Coronary artery (tissue), 2 donors: ENCODE measurements at places on chromosomes 2 and 18.
A peak's percentile ranks its signal among the peaks of the same experiment; 100 is the strongest.

DNA sequence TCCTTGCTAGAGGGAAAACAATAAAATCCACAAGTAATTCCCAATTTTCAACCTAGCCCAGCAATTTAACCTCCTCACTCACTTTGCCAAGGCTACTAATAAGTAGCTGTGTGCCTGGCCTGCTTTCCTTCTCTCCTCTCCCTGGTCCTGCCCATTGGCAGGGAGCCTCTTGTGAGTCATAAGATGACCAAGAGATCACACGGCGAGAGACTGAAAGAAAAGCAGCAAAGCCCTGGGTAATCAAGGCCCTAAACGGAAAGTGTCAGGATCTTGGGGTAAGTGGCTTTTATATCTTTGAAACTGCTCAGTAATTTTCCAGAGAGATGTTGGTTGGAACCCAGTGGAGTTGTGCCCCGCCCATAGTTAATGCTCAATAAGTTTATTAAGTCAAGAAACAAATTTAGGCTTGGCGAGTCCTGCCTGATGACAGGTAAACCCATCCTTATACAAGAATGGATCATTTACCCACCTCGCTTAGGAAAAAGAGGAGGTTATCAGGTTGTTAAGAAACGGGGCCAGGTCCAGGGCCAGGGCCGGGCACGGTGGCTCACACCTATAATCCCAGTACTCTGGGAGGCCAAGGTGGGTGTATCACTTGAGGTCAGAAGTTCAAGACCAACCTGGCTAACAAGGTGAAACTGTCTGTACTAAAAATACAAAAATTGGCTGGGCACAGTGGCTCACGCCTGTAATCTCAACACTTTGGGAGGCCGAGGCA is 10.0 kb upstream of the ADAM17 start:
- DNase-seq, result peak; percentile 85

DNA sequence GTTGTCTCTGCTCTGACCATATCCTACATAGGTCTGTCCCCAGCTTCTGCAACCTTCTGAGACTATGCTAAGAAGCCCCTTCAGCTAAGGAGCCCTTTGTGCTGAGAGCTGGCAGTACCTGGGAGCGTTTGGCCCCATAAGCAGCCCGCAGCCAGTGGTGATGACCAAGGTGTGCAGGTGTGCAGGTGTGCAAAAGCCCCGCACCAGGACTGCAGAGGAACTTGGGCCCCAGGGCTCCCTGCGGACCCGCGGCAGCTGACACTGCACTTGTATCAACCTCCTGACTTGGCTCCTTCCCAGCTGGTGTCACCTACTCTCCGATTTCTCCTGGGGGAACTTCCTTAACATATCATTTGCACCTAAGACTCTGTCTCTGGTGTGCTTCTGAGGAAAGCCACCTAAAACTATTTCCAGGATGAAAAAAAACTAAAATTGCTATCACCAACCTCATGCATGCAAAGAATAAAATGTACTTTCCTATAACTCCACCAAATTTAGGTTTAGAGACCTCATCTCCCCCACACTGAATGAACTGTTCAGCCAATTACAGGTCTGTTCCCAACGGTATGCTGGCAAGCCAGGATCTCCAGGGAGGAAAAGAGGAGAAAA is 16.1 kb upstream of the GNAL start:
- no peak for DNase-seq

DNA sequence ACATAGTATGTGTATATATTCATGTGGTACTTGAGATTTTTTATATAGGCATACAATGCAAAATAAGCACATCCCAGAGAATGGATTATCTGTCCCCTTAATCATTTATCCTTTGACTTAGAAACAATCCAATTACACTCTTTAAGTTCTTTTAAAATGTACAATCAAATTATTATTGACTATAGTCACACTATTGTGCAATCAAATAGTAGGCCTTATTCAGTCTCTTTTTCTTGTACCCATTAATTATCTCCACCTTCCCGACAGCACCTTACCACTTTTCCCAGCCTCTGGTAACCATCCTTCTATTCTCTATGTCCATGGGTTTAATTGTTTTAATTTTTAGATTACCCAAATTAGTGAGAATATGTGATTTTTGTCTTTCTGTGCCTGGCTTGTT is 914.1 kb downstream of the CCDC85A start:
- no peak for DNase-seq

GRCh38 chr2:105102963-105103421 is 65.1 kb downstream of the MRPS9 start:
- DNase-seq, result no peak

DNA sequence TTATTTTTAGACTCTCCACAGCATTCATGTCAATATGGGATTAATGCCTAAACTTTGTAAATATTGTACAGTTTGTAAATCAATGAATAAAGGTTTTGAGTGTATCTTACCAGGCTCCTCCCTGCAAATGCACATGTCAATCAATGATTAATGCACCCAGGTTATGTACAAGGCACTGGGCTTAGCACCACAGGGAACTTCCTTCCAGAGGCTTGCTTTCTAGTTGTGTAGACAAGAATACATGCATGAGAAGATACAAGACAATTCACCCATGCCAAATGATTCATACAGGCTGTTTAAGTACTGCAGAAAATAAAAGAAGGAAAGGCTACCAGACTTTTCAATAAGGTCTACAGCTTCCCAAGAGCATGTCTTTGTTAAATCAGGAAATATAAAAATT is 114.1 kb downstream of the MMADHC start:
- DNase-seq, result no peak

GRCh38 chr2:7517088-7517487 is 599.9 kb downstream of the RNF144A start:
- DNase-seq, result no peak

DNA sequence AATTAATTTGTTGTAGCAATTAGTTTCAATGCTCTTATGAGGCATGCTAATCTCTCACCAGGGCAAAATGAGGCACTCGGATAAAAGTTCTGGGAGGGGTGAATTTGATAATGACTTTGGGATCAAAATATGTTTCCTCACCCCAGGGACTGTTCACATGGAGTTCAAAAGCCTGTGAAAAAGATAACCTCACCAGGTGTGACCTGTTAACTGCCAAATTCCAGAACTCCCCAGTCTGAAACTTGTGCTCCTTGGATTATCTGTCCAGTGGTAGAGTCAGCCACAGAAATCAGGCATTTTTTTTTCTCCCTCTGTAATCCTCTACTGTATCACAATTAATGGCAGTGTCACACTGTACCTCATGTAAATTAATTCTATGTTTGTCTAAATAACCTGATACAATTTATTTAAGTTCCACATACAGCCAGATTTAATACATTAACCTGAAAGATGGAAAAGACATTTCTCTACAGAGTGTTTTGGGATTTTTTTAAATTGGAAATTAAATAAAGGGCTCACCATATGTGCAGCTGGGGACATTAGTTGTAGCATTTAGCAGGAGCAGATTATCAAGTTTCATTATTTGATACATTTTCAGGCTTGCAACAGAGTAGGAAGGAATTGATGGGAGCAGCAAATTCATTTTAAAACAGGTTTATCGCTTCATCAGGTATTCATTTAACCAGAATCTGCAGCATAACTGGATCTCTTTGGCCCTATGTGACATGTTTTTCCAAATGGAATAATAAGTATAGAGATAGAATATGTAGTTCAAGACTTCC is 191.2 kb downstream of the VWC2L start:
- DNase-seq, result no peak

- no peak for DNase-seq
Observed at GRCh38 chr18:37764541-37765288, 199.1 kb upstream of the CELF4 start.

DNA sequence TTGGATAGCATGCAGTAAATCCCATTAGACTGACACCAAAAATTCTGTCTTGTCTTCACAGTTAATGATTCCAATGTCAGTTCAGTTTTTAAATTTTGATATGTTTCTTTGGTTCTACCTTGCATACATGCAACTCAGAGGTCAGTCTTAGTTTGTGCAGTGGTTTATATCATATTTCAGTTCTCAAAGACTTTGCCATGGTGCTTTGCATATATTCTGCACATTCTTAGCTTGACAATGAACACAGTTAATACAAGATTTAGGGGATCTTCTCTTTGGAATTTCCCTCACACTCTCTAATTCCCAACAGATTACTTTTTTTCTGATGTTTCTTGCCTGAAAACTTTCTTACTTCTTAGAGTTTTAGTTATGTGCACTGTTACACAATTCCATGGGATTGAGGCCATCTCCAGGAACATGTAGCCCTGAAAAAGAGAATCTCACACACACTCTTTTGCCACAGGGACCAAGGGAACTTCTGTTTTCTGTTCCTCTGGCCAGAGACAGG is 17.3 kb downstream of the NOL4 start:
- DNase-seq, result no peak

- DNase-seq, result no peak
Observed at GRCh38 chr2:144669196-144669987, 149.5 kb upstream of the ZEB2 start.

DNA sequence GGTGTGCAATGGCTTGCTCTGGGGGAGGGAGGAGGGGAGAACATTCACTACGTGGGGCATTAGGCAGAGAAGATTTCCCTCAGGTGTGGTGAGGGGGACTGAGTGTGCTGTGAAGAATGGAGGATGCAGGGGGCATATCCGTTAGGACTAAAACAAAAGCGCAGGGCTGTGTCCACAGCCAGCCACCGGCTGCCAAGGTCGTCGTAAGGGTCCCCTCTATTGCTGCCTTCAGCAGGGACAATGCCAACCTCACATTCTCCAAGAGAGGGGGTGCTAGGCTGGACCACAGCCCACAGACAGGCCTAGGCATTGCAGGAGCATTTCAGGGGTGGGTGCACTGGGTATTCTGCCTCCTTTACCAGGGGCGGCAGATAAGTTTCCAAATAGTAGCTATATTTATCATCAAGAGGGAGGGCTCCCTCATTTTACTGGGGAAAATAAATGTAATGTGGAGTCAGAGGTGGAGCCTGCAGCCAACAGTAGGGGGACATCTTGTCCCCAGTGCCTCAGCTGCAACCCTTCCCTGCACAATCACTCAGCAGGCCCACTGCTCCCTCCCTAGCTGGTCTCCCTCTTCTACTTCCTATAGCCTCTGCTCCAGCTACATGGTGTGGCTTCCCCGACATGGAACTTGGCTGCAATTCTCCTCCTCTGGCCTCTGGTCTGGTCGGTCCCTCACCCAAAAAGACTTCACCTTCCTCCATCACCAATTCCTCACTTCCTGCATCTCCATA is 74.9 kb upstream of the OTOF start:
- DNase-seq, result no peak

- no peak for DNase-seq
Observed at GRCh38 chr18:30811580-30811979, 231.0 kb downstream of the DSC3 start.

DNA sequence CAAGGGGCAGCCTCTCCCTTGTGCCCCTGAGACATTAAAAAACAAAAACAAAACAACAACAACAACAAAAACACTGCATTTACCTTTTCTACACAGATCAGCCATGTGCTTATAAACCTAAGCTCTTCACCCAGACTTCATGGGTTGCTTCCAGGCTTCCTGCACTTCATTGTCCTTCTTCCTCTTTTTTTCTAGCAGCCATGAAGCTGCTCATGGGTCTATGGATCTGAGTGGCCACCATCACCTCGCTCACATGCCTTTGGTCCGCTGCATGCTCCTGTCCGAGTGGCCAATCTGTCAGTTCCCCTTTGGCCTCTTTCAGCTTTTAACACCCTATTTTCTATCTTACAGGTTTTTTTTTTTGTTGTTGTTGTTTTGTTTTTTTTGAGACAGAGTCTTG is 9.0 kb upstream of the TET3 start:
- DNase-seq, result no peak

GRCh38 chr2:109381327-109381820 is 232.4 kb downstream of the SEPTIN10 start:
- DNase-seq, result peak; percentile 56

DNA sequence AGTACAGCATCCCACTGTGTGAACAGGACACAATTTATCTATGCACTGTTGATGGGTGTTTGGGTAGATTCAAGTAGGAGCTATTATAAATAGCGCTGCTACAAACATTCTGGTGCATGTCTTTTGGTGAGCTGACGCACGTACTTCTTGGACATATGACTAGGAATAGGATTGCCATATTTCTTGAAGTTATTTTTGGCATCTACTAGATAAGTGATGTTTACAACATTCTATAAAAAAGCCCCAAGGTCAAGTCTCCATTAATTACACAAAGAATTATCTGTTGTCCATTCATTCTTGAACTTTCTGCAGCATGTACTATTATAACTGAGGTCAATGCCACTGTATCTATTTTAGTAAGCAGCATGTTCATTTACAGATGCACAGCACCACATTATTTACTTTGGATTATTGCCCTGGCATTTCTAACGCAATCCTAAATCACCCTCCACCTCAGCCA is 225.5 kb upstream of the TMEM200C start:
- DNase-seq, result no peak

DNA sequence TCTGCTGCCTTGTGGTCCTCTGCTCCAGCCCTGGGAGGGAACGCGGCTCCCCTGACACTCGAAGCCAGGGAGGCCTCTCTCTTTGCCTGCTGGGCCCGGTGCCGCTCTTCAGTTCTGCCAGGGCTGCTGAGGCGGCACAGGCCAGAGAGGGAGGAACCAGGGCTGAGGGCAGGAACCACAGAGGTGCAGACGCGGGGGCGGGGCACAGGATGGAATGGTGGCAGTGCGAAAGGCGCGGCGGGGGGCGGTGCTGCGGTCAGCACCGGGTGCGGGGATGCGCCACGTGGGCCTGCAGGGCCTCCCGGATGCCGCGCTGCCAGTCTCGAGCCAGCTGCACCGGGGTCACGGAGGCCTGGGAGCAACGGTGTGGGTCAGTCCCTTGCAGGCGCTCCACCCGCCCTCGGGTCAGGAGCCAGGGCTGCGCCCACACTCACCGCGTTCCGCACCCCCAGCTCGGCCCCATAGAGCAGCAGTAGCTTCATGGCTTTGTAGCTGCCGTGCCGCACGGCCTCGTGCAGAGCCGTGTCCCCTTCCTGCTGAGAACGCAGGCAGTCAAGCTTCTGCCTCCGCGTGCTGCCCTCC is 4.4 kb downstream of the ANKRD23 start:
- peak; percentile 62 for DNase-seq

DNA sequence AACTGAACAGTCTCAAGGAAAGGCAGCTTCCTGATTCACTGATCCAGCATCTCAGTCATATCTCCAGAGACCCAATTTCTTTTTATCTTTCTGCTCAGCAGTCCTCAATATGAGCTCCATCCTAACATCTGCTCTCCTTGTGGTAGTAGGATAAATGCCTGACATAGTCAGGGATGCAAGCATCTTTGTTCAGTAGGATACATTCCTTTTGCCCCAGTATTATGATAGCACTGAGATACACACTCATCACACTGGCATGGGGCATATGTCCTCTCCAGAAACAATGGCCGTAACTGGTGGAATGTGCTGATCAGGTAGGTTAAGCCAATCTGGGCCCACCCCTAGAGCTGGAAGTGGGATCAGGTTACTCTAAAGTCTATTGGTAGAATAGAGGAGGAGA is 207.2 kb downstream of the ETAA1 start:
- no peak for DNase-seq

- DNase-seq, result no peak
Observed at GRCh38 chr2:234677758-234678538, 181.1 kb upstream of the ARL4C start.

DNA sequence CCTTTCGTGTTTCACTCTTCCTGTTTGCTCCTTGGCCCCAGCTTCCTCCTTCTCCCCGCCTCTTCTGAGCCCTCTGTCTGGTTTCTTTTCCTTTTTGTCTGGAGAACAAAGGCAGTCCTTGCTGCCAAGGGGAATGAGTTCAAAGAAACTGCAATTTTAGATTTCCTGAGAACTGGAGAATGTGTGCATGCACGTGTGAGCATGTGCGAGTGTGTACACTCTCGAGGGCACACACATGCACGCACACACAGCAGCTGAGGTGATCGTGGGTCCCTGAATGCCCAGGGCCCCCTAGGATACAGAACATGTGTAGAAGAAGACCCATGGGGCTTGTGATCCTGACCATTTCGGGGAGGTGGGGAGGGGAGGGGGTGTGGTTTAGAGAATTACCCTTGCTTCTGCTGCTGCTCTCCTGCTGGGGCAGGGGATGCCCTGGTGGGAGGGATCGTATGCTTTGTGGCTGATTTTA is 151.8 kb downstream of the DYSF start:
- no peak for DNase-seq
